ENCODE measurements at places on chromosomes 7 and 10. TPM values are rescaled to one million over a fixed set of nuclear protein-coding genes. Genes with fewer than 3 reads are reported as not detected.

- DNase-seq: no peak
Measured at GRCh38 chr7:29917641-29918040, 72.0 kb downstream of the SCRN1 start.

- no peak for DNase-seq
Measured at GRCh38 chr7:98774884-98775283, 94.9 kb downstream of the TMEM130 start.

PAX4 gene
- 23.6 TPM for total RNA-seq

- DNase-seq: no peak
Measured at GRCh38 chr10:48249763-48250351, 24.6 kb downstream of the FRMPD2 start.

FMC1 gene
- total RNA-seq: 18.6 TPM

DNA sequence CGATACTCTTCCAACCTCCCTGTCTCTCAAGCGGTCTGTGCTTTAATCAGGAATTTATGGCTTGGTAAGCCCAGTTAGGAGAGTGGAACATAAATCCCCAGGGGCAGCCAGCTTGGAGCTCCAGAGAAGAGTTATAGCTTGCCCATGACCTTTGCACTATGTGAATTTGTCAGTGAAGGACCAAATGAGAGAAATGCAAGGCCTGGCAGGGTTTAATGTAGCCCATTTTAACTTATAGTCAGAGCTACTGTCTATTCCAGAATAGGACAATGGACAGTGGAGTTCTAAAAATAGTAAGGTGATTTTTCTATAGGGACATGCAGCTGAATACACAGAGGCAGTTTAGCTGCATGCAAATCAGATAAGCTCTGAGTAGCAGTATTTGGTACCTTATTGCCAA is 142.6 kb upstream of the CAV2 start:
- DNase-seq: no peak

- no peak for DNase-seq
Measured at GRCh38 chr10:126177417-126178030, 210.8 kb downstream of the ADAM12 start.

Data from progenitor cell of endocrine pancreas (in vitro differentiated cells).